ENCODE measurements at places on chromosomes 2 and 18.

- no peak for DNase-seq
Observed at GRCh38 chr2:53243430-53243829, 524.2 kb upstream of the CHAC2 start.

- DNase-seq = no peak
Observed at GRCh38 chr2:69779258-69780001, 37.5 kb downstream of the ANXA4 start.

GRCh38 chr2:172978063-172978383, 97.6 kb upstream of the MAP3K20 start:
- DNase-seq = no peak

GRCh38 chr2:239142806-239143205, 258.0 kb downstream of the HDAC4 start:
- no peak for DNase-seq

GRCh38 chr2:231923010-231923344, 3.2 kb downstream of the NPPC start:
- no peak for DNase-seq

GRCh38 chr2:164898475-164898874, 56.9 kb downstream of the SLC38A11 start:
- no peak for DNase-seq

GRCh38 chr18:75391279-75392225, 36.0 kb downstream of the SMIM21 start:
- DNase-seq = no peak

- no peak for DNase-seq
Observed at GRCh38 chr2:10610213-10610910, 79.4 kb downstream of the NOL10 start.

GRCh38 chr2:223513771-223514455, 88.2 kb downstream of the SCG2 start:
- DNase-seq = no peak

DNA sequence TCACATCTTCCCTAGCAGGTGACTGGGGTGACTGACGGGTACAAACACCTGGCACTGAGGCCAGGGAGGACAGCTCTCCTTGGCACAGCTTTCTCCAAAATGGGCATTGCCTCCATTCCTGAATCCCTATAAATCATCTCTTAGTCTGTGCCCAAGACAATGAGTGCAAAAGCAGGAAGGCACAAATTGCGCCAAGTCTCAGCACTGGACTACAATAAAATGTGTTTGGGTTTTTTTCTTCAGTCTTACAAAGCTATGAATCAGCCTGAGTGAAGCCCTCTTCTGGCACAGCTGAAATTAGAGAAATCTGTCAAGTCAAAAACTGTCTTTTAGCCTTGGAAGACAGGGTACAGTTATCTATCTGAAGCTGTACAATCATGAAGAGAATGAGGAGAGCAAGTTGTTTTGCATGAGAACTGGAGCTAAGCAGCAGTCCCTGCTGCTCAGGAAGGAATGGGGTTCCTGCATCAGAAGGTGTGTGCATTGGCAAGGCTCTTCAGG, 90.8 kb downstream of the EPB41L3 start:
- no peak for DNase-seq
